ENCODE measurements at places on chromosomes 3 and 15. TPM values are rescaled to one million over a fixed set of nuclear protein-coding genes. Genes with fewer than 3 reads are reported as not detected.

Gene HTR3E
- not detected for total RNA-seq

Gene SLC12A8
- total RNA-seq = 15.9 TPM

Gene SHISA5
- total RNA-seq = 131 TPM

Gene TBL1XR1
- 77.5 TPM for total RNA-seq

Gene DYNLT2B
- total RNA-seq = 16.6 TPM

Gene ARHGEF3
- total RNA-seq = 26.1 TPM

Gene KBTBD8
- total RNA-seq = 1.3 TPM

Gene HRG
- not detected for total RNA-seq

Gene PHLDB2
- total RNA-seq = 19.8 TPM

Gene TEX9
- total RNA-seq = 4.3 TPM

Gene MNS1
- total RNA-seq = 0.57 TPM

Gene CYP11A1
- total RNA-seq = 1.3 TPM

Gene RBP2
- total RNA-seq = not detected

DNA sequence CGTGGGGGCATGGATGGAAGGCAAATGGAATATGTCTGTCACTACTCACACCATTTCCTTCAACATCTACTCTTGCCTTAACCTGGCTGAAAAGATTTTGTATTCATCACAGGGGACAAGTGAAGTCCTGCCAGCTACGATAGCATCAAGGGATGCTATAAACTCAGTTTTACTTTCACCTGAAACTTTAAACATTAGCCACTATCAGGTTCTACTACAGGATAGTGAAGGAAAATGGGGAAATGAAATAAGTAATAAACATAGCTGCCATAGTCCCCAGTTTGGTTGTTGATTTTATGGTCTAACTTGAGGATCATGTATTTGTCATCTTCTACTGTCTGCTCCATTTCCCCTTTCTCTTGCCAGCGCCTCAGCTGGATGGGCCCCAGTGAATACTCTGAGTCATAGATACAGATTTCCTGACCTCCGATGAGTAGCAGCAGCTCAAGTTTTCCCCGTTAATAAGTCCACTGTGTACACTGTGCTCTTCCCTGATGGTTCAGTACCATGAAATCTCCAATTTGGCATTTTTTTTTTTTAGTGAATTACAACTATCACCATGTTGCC is 338.2 kb upstream of the SLCO3A1 start:
- no peaks in the 10 kb centered on the region for H3K36me3 ChIP-seq
- H3K4me1 ChIP-seq = no peaks in the 10 kb centered on the region
- no peak for DNase-seq

DNA sequence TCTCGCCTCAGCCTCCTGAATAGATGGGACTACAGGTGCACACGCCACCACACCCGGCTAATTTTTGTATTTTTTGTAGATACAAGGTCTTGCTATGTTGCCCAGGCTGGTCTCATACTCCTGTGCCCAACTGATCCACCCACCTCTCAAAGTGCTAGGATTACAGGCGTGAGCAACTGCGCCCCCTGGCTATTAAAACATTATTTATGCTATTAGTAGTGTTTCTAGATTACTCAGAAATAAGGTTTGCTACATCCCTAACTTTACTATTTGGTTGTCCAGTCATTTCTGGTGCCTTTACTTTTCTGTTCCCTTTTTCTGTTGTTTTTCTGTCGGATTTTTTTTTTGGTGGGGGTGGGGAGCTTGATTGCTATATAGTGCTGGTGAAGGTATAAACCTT is 393.6 kb upstream of the TPM1 start:
- no peak overlapping the region for H3K27ac ChIP-seq
- H3K4me1 ChIP-seq = no peaks in the 10 kb centered on the region
- no peak overlapping the region for H3K4me3 ChIP-seq
- DNase-seq = no peak
- H3K27me3 ChIP-seq = no peaks in the 10 kb centered on the region
- peaks cover 14% of the 10 kb centered on the region for H3K36me3 ChIP-seq

DNA sequence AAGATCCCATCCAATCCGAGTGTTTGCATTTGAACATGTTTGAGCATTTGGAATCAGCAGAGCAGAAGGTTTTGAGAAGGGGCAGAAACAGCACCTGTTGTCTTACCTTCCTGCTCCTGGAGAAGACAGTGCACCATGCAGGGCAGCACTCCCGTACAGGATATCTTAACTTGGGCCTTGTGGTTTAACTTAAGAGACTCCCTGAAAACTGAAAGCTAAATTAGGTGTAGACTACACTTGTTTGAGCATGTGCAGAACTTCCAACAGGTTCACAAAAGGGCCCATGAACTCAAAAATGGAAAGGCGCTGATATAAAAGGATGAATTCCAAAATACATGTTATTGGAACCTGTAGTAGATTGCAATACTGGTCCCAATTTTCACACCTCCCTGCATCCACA is 175.4 kb upstream of the PRICKLE2 start:
- no peaks in the 10 kb centered on the region for H3K4me1 ChIP-seq
- no peaks in the 10 kb centered on the region for H3K36me3 ChIP-seq
- H3K27ac ChIP-seq = no peak overlapping the region
- no peaks in the 10 kb centered on the region for H3K27me3 ChIP-seq
- DNase-seq = no peak
- no peak overlapping the region for H3K4me3 ChIP-seq

DNA sequence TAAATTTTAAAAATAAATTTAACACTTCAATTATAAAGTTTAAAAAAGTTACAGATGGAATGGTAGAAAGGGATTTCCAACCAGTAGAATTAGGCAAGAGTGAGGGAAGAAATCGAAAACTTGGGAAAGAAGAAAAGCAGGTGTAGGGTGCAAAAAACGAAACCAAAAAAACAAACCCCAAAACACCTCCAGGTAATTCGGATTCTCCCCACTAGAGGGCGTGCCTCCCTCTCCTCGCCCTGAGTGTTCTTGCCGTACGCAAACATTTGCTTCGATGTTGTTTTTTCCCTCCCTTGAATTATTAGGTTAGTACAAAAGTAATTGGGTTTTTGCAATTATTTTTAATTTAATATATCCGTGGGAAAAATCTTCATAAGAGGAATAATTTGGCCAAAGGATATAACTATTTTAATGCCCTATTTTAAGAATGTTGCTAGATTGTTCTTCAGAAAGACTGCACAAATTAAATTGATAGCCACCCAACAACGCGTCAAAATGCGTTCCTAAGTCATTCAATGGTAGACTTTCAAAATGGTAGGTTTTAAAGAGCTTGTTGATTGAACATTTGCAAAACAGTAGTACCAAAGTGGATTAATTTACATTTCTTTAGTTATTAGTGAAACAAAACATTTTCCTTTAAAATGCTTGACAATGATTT is 63.7 kb downstream of the SLC30A4 start:
- H3K27ac ChIP-seq = peak overlapping the region; percentile 86
- no peaks in the 10 kb centered on the region for H3K27me3 ChIP-seq
- peaks cover 43% of the 10 kb centered on the region for H3K4me1 ChIP-seq
- peak overlapping the region; percentile 46 for H3K4me3 ChIP-seq
- DNase-seq = no peak

- H3K4me3 ChIP-seq = no peak overlapping the region
- H3K4me1 ChIP-seq = no peaks in the 10 kb centered on the region
- DNase-seq = no peak
- H3K27me3 ChIP-seq = no peaks in the 10 kb centered on the region
- H3K27ac ChIP-seq = no peak overlapping the region
Observed at GRCh38 chr15:57455929-57456328, 79.6 kb downstream of the CGNL1 start.

DNA sequence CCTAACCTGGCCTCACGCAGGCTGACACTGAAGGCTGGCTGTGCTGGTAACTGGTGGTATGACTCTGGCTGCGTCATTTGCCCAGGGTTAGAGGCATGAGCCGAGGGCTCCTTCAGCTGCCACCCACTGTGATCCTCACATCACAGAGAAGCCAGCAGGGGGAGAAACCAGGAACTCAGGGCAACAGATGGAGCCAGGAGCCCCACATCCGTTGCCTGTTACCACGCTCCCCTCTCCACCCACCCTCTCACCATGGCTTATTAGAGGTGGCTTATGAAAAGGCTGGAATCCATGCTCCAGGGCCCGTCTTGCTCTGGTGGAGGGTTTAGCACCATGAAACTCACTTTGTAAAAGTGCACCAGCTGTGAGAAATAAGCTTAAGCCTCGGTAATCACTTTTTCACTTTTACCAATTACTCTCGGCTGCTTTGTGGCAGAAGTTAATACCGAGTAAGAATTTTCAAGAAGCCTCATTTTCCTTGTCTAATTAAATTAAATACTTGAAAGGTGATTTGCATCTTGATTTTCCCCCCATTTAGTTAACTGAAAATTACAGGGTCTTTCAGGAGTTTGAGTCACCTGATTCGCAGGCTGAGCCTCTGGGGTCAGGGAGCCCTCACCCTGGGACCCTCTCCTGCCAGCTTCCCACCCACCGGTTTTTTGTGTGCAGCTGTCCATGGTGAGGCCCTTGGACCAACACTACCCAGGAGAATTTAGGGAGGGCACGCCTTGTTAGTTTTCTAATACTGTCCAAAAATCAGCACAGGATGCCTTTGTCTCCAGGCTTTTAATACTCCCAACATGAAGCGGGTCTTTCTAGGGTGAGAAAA is 60.9 kb downstream of the ASB7 start:
- no peak for DNase-seq
- no peaks in the 10 kb centered on the region for H3K27me3 ChIP-seq
- H3K27ac ChIP-seq = no peak overlapping the region
- no peaks in the 10 kb centered on the region for H3K4me1 ChIP-seq

DNA sequence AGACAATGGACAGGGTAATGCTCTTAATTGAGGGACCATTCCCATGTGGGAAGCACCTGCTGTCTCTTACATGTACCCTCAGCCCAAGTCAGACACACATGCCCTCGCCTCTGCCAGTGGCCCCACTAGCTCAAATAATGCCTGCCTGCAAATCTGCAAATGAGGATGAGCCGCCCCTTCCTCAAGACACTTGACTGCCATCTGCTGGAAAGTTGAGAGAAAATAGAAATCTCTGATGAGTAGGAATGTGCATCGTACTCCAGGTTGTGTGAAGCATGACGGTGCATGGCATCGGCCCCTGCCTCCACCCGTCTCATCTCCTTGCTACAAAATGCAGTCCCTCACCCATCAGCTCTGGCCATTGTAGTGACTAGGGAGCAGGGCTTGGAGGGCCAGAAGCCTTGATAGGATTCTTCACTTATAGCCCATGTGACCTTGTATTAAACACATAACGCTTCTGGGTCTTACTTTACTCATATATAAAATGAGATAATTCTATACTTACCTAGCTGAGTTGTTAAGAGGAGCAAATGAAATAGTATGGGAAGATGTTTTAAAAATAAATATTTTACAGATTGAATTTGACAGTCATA is 6.3 kb upstream of the SCN5A start:
- no peaks in the 10 kb centered on the region for H3K4me1 ChIP-seq
- no peak for DNase-seq
- H3K27me3 ChIP-seq = no peaks in the 10 kb centered on the region

GRCh38 chr15:85568261-85568808 is 187.9 kb downstream of the AKAP13 start:
- H3K27ac ChIP-seq = no peak overlapping the region
- H3K4me1 ChIP-seq = no peaks in the 10 kb centered on the region
- H3K27me3 ChIP-seq = no peaks in the 10 kb centered on the region
- DNase-seq = no peak

- no peak overlapping the region for H3K27ac ChIP-seq
- no peaks in the 10 kb centered on the region for H3K4me1 ChIP-seq
- DNase-seq = no peak
- no peak overlapping the region for H3K4me3 ChIP-seq
- H3K36me3 ChIP-seq = no peaks in the 10 kb centered on the region
- H3K27me3 ChIP-seq = no peaks in the 10 kb centered on the region
Observed at GRCh38 chr15:84829428-84829827, 12.3 kb downstream of the ALPK3 start.

GRCh38 chr3:25674670-25675069 is 10.0 kb upstream of the TOP2B start:
- H3K36me3 ChIP-seq = no peaks in the 10 kb centered on the region
- DNase-seq = no peak
- H3K4me3 ChIP-seq = no peak overlapping the region

DNA sequence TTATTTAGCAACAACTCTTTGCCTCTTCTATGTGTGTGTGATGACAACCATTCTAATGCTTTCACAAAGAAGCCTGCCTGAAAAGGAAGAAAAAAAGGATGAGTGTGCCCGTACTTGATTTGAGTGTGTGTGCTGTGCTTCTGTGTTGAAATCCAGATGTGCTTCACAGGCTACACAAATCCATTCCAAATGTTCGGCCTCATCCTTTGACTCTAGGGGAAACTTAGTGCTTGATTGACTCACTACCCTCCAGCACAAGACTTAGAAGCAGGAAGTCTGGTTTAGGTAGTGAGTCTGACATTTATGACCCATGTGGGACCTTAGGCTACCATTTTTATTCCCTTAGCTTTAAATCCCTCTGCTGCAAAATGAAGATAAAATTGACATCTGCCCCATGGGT is 108.8 kb upstream of the PLAAT1 start:
- no peaks in the 10 kb centered on the region for H3K4me1 ChIP-seq
- H3K4me3 ChIP-seq = no peak overlapping the region
- peaks cover 89% of the 10 kb centered on the region for H3K27me3 ChIP-seq
- DNase-seq = no peak
- H3K36me3 ChIP-seq = no peaks in the 10 kb centered on the region
- no peak overlapping the region for H3K27ac ChIP-seq

DNA sequence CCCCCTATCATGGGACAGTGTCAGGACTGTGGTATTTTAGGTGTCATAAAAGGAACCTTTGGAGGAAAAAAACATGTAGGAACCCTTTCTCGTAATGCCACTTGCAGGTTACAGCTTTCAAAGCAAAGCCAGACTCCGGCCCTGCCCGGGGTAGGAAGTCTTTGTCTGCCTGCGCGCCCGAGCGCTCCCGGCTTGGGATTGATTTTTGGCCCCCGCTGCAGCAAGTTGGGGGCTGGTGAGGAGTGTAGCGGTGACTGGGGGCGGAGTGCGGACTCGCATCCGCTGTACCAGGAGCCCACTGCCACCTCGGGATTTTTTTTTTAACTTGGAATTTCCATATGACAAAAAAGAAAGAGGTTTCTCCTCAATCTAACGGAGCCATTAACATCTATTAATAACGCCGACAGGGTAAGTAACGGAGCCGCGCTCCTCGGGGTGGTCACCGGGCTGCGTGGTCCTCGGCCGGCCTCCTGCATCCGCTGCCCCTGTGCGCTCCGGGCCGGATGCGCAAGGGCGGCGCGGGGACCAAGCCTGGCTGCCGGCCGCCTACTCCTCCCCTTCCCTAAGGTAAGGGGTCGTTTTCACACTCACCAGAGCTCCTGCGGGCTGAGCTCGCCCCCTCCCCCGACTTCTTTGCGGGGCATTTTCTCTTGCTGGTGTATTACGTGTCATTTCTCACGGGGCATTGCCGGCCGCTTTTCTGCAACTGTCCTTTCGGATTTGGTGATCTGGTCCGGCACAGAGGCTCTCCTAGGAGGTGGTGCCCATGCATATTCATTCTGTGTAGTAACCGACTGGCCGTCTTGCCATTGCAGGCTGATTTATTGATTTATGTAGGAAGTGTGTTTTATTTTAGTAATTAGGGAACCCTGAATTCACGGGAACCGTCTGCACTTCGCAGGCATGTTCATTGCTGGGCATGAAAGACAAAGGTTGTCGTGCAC is 219.8 kb upstream of the TOPAZ1 start:
- no peak overlapping the region for H3K4me3 ChIP-seq
- H3K27ac ChIP-seq = no peak overlapping the region
- no peaks in the 10 kb centered on the region for H3K36me3 ChIP-seq
- peaks cover 10% of the 10 kb centered on the region for H3K4me1 ChIP-seq
